Forelimb muscle (tissue), 1 donor: ENCODE measurements at places on chromosomes 7 and 10. TPM values are rescaled to one million over a fixed set of nuclear protein-coding genes. Genes with fewer than 3 reads are reported as not detected.

DNA sequence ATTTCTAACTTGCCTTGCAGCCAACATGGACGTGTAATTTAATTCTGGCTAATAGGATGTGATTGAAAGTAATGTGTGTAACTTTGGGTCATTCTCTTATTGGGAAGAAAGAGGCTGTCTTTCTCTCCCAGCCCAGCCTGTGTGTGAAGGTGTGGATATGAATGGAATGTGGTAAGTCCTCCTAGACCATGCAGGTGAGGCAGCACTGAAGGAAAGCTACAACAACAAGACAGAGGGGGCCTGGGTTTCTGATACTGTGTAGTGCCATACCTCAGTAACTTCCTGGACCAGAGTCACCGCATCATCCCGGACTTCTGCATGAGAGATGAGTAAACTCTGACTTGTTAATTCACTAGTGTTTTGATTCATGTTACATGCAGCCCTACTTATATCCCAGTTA, 237.0 kb downstream of the EXOC4 start:
- no peak for DNase-seq

UTF1 gene
- polyA plus RNA-seq: not detected

PTF1A gene
- polyA plus RNA-seq: not detected

GRCh38 chr10:103490986-103491314, 2.6 kb upstream of the NEURL1 start:
- no peak for DNase-seq

- DNase-seq: no peak
These were observed 29.3 kb downstream of the RHOBTB1 start for GRCh38 chr10:60914690-60915141.

- DNase-seq: no peak
These were observed 109.9 kb downstream of the JCAD start for GRCh38 chr10:29949411-29950011.

DNA sequence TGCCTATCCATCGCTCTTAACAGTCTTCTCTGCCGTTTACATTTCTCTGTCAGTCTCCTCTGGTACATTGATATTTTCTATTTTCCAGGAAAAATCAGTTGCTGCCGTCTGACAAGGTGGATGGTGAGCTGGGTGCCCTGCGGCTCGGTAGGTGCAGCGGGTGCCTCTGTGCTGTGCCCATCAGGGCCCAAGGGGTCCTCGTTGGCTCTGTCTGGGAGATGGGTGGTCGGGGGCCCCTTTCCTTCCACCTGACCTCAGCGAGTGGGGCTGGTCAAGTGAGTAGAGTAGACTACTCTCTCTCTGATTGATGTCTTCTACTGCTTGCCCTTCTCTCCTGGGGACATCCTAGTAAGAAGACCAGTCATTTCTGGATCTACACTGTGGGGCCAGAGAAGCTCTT, 57.4 kb downstream of the MINDY4 start:
- DNase-seq: no peak

- no peak for DNase-seq
These were observed 435.7 kb upstream of the GALNT17 start for GRCh38 chr7:70696201-70696754.

- no peak for DNase-seq
These were observed 173.2 kb downstream of the TNS3 start for GRCh38 chr7:47408675-47409074.

TMEM178B gene
- polyA plus RNA-seq: 0.43 TPM

EVX1 gene
- not detected for polyA plus RNA-seq

GRCh38 chr7:117698018-117698417, 175.2 kb downstream of the CTTNBP2 start:
- no peak for DNase-seq
